Endothelial cell (in vitro differentiated cells): ENCODE measurements at places on chromosomes 3 and 15.
A peak's percentile ranks its signal among the peaks of the same experiment; 100 is the strongest.

DNA sequence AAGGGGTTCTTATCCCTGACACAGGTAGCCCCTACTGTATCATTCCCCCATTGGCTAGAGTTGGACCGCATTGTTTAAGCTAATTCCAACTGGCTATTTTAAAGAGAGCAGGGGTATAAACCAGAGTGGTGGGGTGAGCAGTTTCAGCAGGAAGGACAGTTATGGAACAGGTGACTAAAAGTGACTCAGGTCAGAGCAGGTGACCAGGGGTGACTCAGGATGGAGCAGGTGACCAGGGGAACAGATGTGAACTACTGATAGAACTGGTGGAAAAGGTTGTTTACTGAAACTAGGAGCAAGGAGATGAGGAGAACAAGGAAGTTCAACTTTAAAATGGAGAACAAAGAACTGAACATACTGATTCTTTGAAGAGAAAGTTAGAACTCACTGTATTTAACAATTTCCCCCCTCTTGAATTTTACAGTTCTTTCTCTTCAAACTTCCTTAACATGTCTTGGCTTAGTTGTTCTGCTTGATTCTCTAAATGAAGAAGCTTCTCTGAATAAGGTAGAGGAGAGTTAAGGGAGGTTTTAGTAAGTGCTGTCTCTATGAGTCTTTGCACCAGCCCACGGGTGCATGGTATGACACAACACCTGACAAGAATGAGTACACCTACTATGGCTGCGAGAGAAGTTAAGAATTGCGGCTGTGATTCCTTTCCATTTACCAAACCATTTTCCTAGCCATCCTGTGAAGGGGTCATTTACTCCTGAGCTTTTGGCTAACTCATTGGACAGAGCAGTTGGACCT is 83.4 kb upstream of the WNT7A start:
- no peak for DNase-seq

- no peak for DNase-seq
These were observed 25.5 kb downstream of the GLDN start for GRCh38 chr15:51366920-51367319.

- no peak for DNase-seq
These were observed 3.5 kb downstream of the GABRA5 start for GRCh38 chr15:26870346-26870745.

- DNase-seq = no peak
These were observed 50.2 kb downstream of the ANXA2 start for GRCh38 chr15:60347480-60348049.

DNA sequence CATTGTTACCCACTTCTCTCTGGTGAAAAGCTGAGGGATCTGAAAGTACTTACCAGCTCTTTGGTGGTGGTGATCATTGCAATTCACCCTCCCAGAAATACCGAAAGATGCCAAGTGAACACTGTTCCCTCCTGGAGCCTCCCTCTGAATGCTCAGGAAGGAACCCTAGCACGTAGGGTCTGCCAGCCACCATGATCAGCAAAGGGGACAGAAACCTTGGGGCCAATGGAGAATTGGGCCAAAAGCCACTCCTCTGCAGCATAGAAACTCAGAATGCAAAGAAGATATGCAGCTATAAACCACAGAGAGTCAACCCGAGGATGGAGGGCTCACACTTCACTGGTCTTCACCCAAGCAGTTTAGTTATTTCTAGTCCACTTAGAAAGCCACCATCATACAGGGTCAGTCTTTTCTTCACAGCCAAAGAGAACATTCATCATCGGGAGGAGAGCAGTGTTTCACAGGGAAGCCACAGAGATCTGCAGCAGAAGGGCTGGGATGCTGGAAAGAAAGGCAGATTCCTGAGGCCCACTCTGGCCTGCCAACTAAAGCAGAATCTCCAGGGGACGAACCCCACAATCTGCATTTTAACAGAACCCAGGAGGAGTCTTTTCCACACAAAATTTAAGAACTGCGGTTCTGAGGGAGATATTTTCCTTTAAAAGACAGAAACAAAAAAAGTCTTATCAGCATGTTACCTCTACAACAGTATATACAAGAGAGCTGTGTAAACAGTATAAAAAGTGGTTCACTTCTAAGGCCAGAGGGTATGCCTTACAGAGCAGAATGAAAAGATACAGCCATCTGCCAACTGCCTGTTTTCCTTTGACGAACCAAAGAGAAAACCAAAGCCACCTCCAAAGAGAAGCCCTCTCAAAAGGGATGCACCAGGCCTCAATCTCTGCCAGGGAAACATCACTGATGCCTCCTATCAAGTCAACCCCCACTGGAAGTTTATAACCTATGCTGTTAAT is 11.3 kb downstream of the TBC1D2B start:
- DNase-seq = no peak

GRCh38 chr3:33196538-33196937 is 22.1 kb downstream of the SUSD5 start:
- DNase-seq = no peak

DNA sequence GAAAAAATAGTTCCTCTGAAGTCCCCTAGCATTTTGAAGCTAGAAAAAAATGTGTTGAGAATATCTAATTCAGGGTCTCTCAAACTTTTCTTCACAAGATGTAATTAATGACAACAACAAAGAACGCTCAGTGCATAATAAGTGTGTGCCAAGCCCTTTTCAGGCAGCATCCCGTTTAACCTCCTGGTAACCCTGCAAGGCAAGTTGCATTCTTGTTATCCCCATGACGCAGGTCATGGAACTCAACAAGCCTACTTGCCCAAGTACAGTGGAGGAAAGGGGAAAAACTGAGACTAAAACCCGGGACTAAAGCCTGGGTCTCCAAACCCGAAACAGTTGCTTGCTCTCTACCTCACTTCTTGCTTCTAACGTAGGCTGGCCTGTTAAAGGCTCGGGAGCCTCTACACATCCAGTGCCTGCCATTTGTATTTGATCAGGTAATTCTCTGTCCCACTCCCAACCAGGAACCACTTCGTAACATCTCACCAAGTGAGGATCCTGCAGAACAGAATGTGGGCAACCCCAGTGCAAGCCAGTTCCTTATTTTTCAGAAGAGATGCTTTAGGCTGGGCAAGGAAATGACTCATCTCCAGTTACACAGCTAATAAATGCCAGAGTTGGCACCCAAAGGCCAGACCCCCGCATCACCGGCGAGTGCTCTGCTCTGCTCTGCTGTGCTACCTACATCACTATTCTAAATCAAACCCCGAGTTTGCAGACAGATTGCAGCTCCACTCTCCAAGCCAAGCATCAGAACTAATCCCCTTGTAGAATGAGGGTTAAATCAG is 28.3 kb downstream of the LMCD1 start:
- DNase-seq = no peak

GRCh38 chr15:58916962-58917361 is 16.5 kb downstream of the SLTM start:
- DNase-seq = no peak

DNA sequence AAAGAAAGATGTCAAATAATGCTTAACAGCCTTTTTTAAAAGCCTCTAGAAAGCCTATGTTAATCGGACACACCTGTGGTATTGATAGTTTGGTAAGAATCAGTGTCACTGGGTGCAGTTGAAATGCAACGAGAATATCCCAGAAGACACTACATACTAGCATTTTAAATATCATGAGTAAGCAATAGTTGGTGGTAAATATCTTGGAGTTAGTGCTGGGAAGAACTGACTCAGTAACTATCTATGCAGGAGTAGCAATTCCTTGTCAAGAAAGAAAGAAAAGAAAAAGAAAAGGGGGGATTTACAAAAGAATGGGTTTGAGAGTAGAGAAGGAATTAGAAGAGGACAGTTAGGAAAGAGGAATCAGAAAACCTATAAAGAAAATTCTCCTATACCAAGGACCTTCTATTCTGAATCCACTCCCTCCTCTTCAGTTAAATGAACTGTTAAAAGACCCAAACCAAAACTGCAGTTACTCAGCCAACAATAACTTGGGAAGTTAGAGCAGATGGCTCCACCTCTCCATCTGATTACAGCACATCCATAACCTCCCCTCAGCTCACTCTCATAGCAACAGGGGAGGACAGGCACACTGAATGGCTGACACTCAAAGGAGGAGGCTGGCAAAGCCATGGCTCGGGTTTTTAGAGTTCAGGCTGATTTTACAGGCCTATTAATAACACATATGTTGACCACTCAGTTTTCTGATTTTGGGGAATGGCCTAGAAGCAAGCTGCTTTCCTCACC is 207.6 kb upstream of the MDFIC2 start:
- DNase-seq = no peak

DNA sequence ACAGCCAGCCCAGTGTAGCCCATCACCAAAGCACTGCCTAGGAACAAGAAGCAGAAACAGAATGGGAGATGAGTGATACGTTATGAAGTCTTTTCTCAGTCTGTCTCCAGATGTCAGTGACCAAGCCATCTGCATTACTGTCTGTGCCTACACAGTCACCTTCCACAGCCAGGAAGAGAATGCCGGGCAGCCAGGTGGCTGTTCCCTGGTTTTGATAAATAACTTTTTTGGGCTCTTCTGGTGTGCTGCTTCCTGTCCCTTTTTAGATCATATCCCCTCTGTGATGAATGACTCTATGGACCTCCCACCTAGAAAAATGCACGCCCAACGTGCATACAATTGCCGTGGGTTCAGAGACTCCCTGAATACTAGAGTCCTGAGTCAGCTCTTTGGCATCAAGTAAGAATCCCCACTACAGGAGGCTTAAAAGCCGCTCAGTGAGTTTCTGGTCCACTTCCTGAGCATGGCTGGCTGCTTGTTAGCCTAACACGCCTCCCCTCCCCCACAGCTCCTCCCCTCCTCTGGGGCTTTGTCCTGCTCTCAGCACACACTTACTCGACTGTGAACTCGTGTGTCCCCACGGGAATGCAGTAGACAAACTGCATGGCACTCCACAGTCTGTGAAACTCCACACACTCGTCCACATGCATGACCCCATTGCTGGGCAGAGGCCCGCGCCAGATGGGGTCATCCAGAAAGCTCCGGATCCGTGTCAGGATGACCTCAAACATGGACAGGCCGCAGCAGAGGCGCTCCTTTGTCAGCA is 34.7 kb downstream of the NIPA2 start:
- DNase-seq = peak; percentile 27

DNA sequence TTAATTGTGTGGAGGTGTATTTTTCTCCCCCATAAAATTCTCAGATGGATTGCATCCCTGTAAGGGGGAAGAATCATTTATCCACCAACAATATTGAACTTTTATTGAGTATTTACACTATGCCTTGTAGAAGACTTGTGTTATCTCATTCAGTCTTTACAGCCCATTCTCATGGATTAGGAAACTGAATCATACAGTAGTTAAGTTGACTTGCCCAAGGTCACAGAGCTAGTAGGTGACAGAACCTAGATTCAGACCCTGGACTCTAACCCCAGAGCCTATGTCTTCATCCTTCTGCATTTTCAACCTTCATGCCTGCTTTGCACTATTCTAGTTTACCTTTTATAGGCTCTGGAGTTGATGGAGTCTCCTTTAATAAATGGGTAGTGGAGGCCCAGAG is 226.8 kb downstream of the LPP start:
- DNase-seq = no peak

DNA sequence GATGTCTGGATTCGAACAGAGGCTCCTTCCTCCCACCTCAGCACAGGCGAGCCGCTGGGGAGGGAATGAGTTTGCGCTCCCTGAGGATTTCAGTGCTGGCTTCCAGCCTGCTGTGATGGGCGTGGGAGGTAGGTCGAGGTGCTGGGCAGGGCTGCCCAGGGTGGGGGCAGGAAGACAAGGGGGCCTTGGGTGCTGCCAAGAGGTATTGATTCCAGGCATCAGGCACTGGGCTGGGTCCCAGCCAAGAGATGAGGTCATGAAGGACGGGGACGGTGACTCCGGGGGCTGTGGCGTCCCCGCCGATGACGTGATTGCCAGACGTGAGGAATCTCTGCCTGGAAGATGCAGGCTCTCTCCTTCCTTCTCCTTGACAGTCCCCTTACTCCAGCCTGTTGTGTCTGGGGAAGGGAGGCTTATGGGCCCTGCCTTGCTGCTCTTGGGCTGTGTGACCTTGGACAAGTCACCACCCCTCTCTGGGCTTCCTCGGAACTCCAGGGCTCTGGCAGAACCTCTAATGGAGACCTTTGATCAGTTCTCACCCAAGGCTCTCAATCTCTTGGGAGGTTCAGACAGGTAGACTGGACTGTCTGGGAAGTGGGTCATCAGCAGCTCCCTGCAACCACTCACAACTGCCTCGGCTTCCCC is 116.8 kb downstream of the FBLN2 start:
- no peak for DNase-seq

- peak; percentile 22 for DNase-seq
These were observed 10.0 kb downstream of the DUSP7 start for GRCh38 chr3:52046186-52046901.

DNA sequence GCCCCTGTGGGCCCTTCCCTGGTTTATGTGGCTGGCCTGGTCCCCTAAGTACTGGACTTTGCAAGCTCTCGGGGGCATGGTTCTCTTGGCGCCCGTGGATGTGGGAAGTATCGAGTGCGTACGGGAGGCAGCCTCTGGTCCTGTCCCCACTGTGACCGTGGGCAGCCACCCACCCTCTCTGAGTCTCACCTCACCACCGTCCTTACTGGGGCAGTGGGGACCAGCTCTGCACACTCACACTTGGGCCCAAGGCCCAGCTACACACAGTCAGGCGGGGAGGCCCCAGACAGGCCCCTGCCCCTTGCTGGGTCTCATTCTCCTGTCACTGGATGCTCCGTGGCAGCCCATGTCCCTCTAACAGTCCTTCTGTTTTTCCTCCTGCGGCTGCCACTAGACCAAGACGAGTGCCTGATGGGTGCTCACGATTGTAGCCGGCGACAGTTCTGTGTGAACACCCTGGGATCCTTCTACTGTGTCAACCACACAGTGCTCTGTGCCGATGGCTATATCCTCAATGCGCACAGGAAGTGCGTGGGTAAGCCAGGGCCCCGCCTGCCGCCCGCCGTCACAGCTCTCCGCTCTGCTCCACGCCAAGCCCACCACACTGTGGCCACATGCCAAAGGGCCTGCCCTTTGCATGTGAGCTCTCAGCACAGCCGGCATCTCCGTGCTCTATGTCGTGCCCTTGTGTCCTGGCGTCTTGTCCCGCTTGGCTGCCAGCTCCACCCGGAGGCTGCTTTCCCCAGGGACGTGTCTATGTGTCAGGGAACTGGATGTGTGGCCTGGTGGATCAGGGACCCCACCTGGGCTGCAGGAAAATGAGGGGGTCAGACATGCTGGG is 72.7 kb downstream of the FBLN2 start:
- no peak for DNase-seq

GRCh38 chr3:66661628-66662027 is 160.8 kb upstream of the LRIG1 start:
- DNase-seq = no peak

DNA sequence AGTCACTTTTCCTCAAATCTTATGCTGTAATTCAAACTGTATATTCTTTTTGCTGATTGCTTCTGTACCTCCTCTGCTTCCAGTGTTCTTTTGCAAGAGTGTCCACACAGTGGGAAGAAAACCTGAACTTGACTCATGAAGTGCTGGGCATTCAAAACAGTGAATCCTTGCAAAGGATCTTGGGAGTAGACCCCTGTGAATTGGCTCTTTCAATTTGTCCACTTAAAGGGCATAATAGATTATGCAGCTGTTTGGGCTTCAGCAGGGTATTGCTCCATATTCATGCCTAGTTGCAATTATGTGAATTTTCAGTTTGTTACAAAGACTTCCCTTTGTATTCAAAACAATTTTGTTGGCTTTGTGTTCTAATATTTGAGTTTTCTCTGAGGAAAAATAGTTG is 11.4 kb downstream of the ZFAND6 start:
- DNase-seq = no peak

GRCh38 chr3:127760791-127761440 is 61.4 kb downstream of the MGLL start:
- DNase-seq = no peak
